ENCODE measurements at places on chromosomes 2 and 18.

DNA sequence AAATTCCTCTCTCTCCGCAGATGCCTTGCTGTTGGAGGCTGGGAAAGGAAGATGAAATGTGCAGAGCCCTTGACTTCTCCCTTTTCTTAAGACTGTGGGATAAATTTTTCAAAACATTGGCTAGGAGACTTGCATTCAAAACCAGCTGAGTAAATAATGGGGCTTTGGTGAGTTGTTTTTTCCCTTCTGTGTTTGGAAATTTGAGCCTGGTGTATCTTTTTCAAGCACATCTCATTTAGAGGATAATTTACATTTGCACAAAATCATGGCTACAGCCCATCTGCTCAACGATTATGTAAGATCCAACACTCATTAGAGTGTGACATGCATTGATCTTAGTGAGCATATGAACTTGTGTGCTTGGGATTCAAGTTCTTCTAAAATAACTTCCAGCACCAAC is 112.1 kb upstream of the ATP8B1 start:
- DNase-seq: no peak

DNA sequence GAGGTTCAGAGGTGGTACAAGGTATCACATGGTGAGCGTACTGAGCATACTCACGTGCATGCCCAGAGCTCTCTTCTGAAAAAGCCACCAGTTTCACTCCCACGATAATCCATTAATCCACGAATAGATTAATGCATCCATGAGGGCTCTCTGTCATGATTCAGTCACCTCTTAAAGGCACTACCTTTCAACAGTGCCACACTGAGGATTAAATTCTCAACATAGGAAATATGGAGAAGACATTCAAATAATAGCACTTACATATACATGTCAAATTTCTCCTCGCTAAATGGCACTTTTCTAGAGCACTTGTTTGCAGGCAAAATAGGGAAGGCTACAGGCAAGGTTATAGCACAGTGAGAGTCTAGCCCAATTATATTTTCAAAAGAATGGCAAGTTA is 825.9 kb downstream of the TRIB2 start:
- DNase-seq: no peak

GRCh38 chr18:69469444-69469919 is 68.8 kb downstream of the DOK6 start:
- DNase-seq: no peak

DNA sequence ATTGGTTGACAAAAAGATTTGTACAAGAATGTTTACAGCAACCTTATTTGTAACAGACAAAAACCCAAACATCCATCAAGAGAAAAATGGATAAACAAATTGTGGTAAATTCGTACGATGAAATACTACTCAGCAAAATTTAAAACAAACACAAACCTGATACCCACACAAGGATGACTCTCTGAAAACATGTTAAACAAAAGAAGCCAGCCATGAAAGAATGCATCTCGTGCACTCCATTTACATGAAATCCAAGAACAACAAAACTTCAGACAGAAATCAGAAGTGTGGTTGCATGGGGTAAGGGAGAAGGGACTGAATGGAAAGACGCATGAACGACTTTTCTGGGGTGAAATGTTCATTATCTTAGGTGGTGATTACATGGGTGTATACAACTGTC is 93.4 kb downstream of the SLC25A12 start:
- no peak for DNase-seq

DNA sequence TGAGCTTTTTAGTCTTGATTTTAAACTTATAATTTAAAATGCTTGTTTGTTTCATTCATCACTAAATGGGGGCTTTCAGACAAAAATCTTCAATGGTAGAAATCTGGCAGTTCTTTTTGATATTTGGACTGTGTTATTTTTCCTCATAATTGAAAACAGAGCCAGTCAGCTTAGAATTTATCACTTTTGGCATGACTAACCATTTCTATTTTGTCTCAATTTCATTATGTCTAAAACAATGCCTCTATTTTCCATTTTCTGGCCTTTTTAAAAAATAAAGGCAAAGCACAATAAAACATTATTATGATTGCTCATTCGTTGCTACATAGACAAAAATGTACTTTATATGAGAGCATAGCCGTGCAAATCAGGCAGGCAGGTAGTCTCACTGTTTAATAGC is 434.5 kb downstream of the XIRP2 start:
- DNase-seq: no peak

DNA sequence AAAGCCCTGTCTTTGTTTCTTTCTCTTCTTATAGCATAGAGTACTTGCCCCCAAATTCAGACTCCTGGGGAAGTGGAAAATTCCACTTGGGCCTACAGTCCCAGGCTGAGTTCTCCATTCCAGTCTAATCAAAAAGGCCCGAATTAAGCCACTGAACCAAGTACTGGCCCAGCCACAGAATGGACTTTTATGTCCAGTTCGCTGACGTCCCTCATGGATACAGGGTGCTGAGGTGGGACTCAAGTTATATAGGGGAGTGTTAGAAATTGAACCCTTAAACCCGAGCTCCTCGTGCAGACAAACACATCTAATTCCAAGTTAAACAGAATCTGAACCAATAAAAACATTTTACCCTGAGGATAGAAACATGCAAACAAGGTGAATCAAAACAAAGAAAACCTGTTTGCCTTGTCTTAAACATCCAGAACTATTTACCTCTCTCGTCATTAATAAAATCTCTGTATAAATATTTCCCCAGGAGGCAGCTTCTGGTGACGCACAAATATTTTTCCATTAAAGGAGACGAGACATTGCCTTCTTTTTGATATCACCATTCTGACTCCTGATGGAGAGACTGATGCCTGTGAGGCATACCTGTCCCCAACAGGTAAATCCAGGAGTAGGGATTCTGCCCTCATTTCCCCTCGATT is 136.8 kb upstream of the ARL4C start:
- no peak for DNase-seq

DNA sequence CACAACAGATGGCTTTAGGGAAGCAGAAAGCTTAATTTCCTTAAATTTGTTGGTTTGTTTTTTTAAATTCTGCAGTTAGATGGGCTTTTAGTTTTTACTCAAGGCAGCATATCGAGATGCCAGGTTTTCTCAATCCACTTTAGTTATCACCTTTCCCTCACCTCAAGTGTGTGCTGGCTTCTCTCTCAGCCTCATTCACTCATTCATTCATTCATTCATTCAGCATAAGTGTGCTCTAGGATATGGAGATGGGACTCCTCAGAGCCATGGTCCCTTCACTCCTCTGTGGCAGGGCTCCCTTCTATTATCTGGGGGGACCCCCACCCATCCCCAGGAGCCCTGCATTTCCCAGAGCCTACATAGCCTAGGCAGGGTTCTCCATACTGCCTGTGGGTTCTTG is 19.0 kb downstream of the VIL1 start:
- no peak for DNase-seq

GRCh38 chr2:200380091-200380561 is 73.6 kb downstream of the SPATS2L start:
- DNase-seq: no peak

DNA sequence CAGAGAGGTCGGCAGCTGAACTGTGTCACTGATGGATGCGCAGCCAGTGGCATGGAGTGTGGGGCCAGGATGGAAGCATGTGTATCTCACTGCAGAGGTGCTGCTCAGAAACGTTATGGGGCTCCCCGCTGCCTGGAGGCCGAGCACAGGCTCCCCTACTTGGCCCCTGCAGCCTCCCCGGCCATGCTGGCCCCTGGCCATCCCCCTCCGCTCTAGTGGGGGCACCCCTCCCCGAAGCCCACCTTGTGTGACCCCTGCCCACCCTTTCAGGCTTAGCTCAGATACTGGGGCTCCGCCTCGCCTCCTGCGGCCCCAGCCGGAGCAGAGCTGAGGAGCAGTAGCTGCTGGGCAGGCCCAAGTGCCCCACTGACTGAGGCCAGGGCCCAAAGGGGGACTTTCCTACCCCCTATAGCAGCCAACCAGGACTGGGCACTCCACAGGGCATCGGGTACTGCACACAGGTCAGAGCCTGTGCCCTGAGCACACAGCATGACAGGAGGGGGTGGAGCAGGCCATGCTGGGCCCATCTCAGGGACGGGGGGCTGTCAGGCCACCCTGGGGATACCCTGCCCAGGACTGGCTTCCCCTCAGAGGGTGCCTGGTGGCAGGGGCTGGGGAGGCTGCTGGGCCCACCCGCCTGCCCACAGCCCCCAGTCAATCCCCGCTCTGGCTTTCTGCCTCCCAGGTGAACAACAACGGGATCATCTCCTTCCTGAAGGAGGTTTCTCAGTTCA is 31.3 kb downstream of the SNED1 start:
- DNase-seq: no peak

GRCh38 chr2:210169516-210170195 is 1.6 kb downstream of the KANSL1L start:
- DNase-seq: no peak

- DNase-seq: no peak
Measured at GRCh38 chr2:121865914-121866313, 110.5 kb downstream of the TSN start.

DNA sequence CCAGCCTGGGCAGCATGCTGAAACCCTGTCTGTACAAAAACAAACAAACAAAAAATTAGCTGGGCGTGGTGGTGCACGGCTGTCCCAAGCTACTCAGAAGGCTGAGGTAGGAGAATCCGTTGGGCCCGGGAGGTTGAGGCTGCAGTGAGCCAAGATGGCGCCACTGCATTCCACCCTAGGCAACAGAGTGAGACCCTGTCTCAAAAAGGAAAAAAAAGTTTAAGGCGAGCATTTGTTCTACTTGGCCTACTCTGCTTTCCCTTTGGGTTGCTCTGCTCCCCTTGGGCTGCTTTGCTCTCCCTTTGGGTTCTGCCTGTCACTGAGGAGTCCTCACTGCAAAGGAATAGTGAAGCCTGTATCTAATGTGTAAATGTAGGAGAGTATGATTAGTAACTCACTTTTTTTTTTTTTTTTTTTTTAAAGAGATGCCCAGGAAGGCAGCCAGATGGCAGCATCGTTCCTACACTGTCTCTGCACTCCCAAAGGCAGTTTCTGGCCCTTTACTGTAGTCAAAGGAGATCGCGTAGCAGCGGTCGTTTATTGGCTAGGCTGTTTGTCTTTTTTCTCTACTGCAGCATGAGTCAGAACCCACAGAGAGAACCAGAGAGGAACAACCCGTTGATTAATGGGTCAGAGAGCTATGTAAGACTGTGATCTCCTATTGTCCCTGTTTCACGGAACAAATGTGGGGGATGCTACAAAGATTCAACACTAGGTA is 118.3 kb upstream of the CWC22 start:
- no peak for DNase-seq

DNA sequence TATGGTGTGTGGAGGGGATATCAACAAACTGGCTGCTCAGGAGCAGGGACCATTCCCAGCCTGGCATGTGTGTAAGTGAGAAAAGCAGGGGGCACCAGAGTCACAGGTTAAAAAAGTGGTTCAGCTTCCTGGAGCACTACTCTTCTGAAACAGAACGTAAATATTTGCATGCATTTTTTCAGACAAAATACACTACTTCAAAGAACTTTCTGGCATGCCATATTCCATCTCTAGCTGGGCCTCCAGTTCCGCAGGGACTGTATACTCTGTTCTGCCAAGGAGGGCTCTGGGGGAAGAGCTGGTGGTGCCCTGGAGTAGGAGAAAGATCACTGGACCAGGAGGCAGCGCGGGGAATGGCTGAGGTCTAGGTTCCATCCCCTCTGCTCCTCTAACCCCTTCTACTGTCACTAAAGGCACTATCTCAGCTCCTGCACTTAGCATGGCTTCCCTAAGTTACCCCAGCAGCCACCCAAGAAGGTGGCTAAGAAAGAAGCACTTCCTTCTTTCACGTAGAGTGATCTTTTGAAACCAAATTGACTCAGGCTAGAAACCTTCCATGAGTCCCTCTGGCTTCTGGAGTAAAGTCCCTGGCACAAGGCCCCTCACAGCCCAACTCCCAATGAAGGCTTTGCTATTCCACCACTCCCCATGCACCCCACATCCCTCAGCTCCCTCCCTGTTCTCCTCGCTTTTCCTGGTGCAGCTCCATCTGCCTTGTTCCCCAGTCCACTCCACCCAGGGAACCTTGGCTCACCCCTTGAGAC is 57.6 kb upstream of the CABLES1 start:
- DNase-seq: no peak

GRCh38 chr18:80148326-80149199 is 39.5 kb downstream of the ADNP2 start:
- no peak for DNase-seq

GRCh38 chr18:79309614-79310358 is 85.9 kb upstream of the NFATC1 start:
- DNase-seq: no peak

GRCh38 chr2:203045867-203046266 is 31.2 kb downstream of the NBEAL1 start:
- no peak for DNase-seq

- DNase-seq: no peak
Measured at GRCh38 chr18:77131100-77131651, 1.4 kb downstream of the MBP start.

GRCh38 chr2:20187331-20187730 is 37.6 kb downstream of the SDC1 start:
- DNase-seq: no peak

DNA sequence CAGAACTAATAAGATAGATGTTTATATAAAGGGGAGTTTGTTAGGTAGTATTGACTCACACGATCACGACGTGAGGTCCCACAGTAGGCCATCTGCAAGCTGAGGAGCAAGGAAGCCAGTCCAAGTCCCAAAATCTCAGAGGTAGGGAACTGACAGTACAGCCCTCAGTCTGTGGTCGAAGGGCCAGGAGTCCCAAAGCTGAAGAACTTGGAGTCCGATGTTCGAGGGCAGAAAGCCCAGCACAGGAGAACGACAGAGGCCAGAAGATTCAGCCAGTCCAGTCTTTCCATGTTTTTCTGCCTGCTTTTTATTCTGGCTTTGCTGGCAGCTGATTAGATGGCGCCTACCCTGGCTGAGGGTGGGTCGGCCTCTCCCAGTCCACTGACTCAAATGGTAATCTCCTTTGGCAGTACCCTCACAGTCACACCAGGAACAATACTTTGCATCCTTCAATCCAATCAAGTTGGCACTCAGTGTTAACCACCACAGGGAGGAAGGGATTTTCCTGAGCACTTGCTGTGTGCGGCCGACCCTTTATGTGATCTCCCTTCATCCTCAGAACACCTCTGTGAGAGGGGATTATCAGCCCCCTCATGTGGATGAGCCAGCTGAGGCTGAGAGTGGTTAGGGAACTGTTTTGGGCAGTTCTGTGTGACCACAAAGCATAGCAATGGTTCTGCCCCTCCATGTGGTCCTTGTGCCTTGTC is 78.3 kb downstream of the RNF144A start:
- no peak for DNase-seq

DNA sequence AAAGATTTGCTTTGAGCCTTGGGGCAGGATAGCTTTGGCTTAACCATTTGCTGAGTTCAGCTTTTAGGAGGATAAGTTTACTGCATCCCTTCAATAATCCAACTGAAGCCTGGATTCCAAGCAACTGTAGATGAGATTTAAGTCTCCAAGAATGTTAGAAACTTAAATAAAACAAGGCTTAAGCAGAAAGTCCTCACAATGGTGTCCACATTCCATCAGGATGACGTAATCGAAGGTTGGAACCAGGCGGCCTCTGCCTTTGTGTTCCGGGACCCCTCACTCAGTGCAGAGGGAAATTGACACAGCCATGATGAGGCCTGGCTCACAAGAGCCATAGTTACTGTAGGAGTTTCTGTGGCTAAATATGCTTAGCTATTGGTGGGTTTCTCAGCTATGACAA is 260.4 kb downstream of the LPIN1 start:
- DNase-seq: no peak
